ENCODE measurements at places on chromosomes 3 and 15. TPM values are rescaled to one million over a fixed set of nuclear protein-coding genes. Genes with fewer than 3 reads are reported as not detected.

DNA sequence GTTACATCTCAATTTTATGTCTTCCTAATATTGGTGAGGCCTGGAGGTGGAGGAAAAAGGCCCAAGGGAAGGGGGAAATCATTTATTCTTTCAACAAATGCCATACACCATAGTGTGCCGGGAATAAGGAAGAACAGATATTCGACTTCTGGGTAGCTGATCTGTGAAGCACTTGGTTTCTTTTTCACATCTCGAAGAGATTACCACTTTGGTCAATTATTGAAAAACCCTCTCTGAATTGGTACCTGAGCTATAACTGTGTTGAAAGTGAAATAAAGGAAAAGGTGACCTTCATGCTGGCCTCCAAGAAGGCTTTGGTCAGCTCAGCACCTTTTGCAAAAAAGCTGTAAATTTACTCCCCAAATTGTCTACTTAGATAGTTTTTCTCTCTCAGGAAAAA is 14.2 kb upstream of the MB21D2 start:
- H3K36me3 ChIP-seq = no peaks in the 10 kb centered on the region
- H3K27me3 ChIP-seq = peaks cover 2% of the 10 kb centered on the region
- H3K4me1 ChIP-seq = no peaks in the 10 kb centered on the region
- DNase-seq = no peak
- H3K4me3 ChIP-seq = no peak overlapping the region
- H3K27ac ChIP-seq = no peak overlapping the region

DNA sequence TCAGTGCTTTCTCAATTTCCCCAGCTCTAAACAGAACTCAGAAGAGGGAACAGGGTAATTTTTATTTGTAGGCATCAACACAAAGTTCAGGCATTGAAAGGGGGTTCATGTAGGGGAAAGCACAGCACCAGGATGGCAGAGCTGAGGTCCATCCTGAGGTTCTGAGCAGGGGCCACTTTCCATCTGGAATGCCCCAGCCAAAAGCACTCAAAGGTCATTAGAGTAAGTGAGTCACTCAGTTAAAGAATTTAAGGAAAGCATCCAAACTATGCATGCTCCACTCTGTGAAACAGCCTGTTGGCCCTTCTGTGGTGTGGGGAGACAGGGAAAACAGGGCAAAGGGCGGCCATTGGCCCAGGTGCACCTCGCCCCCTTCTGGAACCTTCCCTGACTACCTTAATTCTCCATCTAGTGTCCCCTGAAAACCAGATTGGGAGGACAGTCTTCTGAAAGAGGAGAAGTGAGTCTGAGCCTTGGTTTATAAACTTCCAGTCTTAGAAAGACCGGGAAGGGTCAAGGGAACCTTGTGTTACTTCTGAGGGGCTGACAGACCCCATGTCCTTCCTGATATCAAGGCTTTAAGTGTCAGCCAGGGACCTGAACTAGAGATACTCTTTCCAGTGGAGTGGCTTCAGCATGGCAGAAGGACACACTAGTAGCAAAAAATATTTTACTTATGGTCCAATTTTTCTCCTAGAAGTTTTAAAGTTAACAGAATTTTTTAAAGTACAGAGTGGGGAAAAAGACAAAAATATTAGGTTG is 133.3 kb downstream of the MYLK start:
- no peak overlapping the region for H3K4me3 ChIP-seq
- no peak for DNase-seq
- no peaks in the 10 kb centered on the region for H3K36me3 ChIP-seq
- no peak overlapping the region for H3K27ac ChIP-seq

DNA sequence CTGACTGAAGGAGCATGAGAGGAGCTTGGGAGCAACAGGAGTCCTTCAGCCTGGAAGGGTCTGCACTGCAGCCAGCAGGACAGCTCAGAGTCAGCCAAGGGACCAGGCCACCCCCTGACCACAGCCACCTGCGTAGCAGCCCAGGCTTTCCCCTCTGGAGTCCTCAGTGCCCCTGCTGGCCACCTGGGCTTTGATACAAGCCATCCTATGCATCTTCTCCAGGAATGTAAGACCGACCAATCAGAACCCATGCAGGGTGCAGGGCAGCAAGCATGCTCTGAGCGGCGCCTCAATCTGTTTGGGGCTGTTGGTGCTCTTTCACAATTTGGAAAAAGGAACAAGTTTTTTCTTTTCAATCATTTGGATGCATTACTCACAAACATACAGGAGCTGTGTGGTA is 52.0 kb downstream of the DZIP1L start:
- H3K27me3 ChIP-seq = no peaks in the 10 kb centered on the region
- peaks cover 4% of the 10 kb centered on the region for H3K4me1 ChIP-seq

DNA sequence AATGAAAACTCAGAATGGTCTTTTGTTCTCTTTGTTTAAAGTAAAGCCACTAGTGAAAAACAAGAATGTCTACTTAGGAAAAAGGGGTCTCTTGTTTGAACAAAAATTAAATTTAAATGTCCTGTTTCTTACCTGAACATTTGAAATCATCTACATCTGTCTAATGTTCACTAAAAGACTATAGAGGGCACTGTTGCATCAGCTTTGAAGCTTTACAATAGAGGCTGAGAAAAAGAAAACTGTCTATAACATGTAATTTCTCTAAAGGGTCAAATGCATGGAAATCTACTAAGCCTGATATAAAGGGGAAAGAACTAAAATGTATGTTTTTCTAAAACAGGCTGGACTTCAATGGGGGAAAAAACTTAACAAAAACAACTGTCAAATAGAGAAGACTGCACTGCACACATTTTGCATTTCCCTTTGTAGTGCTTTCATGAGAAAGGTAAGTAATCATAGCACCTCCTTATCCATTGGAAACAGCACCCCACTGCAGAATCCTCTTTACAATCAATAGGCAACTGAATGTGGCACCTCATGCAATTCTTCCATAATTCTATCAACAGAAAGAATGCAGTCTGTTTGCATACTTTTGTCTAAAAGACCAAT is 26.3 kb downstream of the DPH6 start:
- no peak for DNase-seq
- no peaks in the 10 kb centered on the region for H3K36me3 ChIP-seq
- no peaks in the 10 kb centered on the region for H3K27me3 ChIP-seq
- no peak overlapping the region for H3K4me3 ChIP-seq

DNA sequence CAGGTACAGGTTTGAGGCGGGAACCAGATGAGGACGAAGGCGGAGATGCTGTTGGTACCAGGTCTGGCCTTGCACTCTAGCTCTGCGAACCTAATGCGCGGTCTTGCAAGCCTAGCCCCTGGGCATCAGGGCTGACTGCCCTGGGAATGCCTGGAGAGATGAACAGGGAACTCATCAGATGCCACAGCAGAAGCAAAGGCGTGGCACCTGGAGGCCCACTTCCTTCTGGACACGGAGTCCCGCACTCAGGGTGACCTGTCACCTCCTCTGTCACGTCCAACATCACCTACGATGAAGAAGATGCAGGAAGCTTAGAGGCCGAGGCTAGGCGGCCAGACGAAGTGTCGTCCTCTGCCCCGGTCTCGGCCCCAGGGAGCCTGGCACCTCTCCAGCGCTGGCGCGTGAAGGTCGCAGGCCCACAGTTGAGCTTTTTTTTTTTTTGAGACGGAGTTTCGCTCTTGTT is 9.4 kb downstream of the RPLP1 start:
- H3K27ac ChIP-seq = peak overlapping the region; percentile 68
- peaks cover 4% of the 10 kb centered on the region for H3K36me3 ChIP-seq
- peak overlapping the region; percentile 79 for H3K4me3 ChIP-seq
- H3K27me3 ChIP-seq = no peaks in the 10 kb centered on the region
- peaks cover 20% of the 10 kb centered on the region for H3K4me1 ChIP-seq

Gene TCTA
- 12.4 TPM for total RNA-seq

Gene CLRN1
- total RNA-seq = not detected

Gene SLC9C1
- not detected for total RNA-seq

Gene CYP11A1
- total RNA-seq = 0.29 TPM

Gene STRA6
- total RNA-seq = 0.51 TPM
